GM23248 (cell line): ENCODE measurements at places on chromosomes 11 and 22.

DNA sequence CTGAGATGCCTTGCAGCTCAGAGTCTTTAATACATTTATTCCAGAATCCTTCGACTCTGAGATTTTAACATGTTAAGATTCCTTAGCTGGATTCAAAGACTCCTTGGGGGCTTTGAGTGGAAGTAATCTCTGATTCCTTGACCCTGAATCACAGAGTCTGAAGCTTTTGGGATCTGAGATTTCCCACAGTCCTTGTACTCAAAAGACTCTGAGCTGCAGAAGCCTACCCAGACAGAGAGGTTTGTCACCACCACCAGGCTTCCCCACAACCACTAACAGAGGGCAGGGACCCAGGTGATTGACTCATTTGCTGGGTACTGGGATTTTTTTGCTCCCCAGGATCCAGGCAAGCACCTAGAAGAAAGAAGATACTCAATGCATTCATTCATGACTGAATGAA, 1.4 kb upstream of the SERPINH1 start:
- H3K27ac ChIP-seq: peak overlapping the region; percentile 98
- H3K36me3 ChIP-seq: no peaks in the 10 kb centered on the region
- no peak overlapping the region for H3K4me3 ChIP-seq
- no peaks in the 10 kb centered on the region for H3K27me3 ChIP-seq
- DNase-seq: peak; percentile 84
- peaks cover 59% of the 10 kb centered on the region for H3K4me1 ChIP-seq

- no peaks in the 10 kb centered on the region for H3K4me1 ChIP-seq
- H3K27ac ChIP-seq: no peak overlapping the region
- DNase-seq: no peak
- H3K36me3 ChIP-seq: no peaks in the 10 kb centered on the region
- H3K27me3 ChIP-seq: no peaks in the 10 kb centered on the region
Observed at GRCh38 chr11:99418927-99419720, 398.4 kb downstream of the CNTN5 start.

DNA sequence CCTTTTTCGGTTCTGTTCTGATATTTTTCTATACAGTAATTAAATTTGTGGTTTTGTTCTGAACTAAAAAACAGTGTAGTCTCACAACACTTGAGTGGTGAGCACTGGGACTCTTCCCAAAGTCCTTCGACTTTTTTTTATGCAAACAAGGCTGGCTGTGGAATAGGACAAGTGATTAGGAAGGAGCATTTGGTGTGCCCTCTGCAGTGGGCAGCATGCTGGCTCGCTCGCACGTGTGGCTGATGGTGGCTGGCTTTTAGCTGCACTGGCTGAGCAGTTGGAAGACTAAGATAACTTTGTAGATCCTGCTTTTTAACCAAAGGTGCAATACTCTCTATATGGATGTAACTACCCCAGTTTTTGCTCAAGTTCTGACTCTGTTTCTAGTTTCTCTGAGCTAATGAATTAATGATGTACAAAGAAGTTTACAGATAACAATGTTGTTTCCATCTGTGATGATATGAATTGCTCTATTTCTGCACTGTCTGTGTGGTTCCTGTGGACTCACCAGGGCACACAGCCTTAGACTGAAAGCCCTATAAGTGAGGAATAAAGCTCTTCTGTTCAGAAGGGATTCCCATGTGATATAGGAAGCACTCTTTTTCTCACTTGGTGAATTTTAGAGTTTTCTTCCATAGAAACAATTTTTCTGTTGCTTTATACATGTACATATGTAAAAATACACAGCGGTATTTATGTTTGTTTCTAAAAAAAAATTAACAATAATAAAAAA, 143.1 kb upstream of the RASSF10 start:
- DNase-seq: no peak
- peaks cover 32% of the 10 kb centered on the region for H3K4me1 ChIP-seq
- H3K36me3 ChIP-seq: peaks cover 13% of the 10 kb centered on the region; the same call in 1 of the 2 replicates
- H3K4me3 ChIP-seq: no peak overlapping the region

GRCh38 chr11:35151683-35152280, 12.8 kb downstream of the CD44 start:
- no peak overlapping the region for H3K4me3 ChIP-seq
- peak overlapping the region; percentile 73 for H3K27ac ChIP-seq
- DNase-seq: peak; percentile 43
- H3K4me1 ChIP-seq: peaks cover 71% of the 10 kb centered on the region
- no peaks in the 10 kb centered on the region for H3K27me3 ChIP-seq

DNA sequence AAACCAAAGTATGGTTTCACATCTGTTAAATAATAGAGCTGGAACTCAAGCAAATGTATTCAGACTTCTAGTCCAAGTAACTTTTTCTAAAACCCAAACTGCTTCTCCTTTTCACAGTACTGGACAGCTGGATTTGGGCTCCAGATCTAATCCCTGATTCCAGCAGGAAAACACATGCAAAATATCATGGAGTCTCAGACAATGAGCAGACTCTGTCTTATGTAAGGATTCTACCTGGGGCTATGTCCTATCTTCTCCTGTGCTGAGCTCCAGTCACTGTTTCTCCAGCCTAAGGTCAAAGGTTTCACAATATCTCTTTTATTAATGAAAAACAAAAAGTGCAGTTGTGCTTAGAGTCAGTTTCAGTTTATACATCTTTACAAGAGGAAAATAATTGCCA, 83.2 kb upstream of the EED start:
- no peak for DNase-seq
- H3K27me3 ChIP-seq: no peaks in the 10 kb centered on the region
- peaks cover 34% of the 10 kb centered on the region for H3K4me1 ChIP-seq
- no peak overlapping the region for H3K4me3 ChIP-seq
- H3K27ac ChIP-seq: peak overlapping the region; percentile 84

DNA sequence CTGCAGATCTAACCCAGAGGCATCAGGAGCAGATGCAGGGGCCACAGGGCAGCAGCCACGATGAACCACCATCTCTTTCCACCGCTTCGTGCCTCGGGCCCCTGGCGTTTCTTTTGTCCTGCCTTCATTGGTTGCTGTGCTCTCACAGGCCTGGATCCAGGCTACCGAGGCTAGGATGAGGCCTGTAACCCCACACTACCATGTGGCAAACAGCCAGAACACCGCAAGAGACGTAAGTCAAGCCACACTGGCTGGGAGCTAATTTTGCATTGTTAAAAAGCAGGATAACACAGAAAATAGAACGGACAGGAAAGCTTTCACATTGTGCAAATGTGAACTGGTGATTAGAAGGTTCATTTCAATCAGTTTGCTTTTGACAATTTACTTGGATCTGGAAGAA, 15.7 kb upstream of the ARFGAP3 start:
- no peak overlapping the region for H3K27ac ChIP-seq
- H3K4me1 ChIP-seq: no peaks in the 10 kb centered on the region
- no peak overlapping the region for H3K4me3 ChIP-seq
- no peak for DNase-seq
- peaks cover 6% of the 10 kb centered on the region; the same call in 1 of the 2 replicates for H3K36me3 ChIP-seq

- H3K4me1 ChIP-seq: no peaks in the 10 kb centered on the region
- DNase-seq: no peak
- no peaks in the 10 kb centered on the region for H3K36me3 ChIP-seq
- H3K27ac ChIP-seq: no peak overlapping the region
- H3K4me3 ChIP-seq: no peak overlapping the region
- H3K27me3 ChIP-seq: peaks cover 11% of the 10 kb centered on the region; the same call in 1 of the 2 replicates
Observed at GRCh38 chr22:23548501-23549197, 31.4 kb downstream of the IGLL1 start.

DNA sequence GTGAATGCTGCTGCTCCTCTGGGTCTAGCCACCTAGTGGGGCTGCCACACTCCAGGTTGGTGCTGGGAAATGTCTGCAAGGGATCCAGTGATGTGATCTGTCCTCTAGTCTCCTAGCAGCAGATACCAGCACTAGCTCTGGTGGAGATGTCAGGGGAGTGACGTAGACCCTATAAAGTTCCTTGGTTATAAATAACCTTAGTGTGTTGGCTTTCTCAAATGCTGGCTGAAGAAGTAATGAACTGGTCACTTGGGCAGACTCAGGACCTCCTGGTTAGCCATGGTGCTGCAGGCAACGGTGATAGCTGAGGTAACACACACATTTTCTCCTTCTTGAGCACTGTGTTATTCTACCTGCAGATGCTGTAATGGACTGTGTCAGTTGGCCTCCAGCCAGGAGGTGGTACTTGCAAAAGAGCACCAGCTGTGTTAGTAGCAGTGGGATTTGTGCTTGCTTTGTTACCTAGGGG, 35.5 kb downstream of the BBOX1 start:
- H3K27me3 ChIP-seq: no peaks in the 10 kb centered on the region
- DNase-seq: no peak
- peaks cover 11% of the 10 kb centered on the region for H3K4me1 ChIP-seq
- H3K27ac ChIP-seq: no peak overlapping the region
- no peak overlapping the region for H3K4me3 ChIP-seq

DNA sequence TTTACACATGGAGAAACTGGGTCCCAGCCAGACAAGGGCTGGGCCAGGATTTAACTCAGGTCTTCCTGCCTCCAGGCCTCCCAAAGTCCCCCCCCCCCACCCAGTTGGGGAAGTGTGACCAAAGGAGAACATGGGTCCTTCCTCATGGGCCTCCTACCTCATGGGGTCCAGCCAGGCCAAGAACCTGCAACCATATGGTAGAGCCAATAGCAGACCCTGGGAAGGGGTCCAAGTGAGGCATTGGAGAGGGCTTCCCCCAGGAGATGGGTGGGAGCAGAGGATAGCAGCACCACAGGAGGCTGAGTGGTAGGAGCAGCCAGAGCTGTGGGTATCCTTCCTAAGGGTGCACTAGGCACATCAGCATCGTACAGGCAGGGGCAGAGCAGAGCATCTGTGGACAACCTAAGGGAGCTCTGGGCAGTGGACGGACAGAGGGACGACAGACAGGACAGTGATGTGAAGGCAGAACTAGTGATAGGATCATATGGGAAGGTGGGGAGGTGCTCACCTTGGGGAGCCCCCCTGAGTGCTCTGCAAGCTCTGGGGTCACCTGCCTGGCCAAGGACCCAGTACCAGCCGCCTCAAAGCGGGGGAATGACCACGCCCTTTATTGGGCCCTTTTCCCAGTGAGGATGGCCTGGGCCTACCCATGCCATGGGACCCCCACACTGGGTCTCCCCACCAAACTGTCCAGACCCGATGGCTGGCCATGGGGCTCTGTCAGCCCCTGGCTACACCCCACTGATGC, 4.5 kb downstream of the ARVCF start:
- no peak overlapping the region for H3K4me3 ChIP-seq
- no peaks in the 10 kb centered on the region for H3K36me3 ChIP-seq
- H3K4me1 ChIP-seq: no peaks in the 10 kb centered on the region
- no peak for DNase-seq
- no peaks in the 10 kb centered on the region; the same call in 1 of the 2 replicates for H3K27me3 ChIP-seq

GRCh38 chr11:14308897-14309387, 50.0 kb downstream of the RRAS2 start:
- no peak overlapping the region for H3K4me3 ChIP-seq
- peaks cover 70% of the 10 kb centered on the region for H3K4me1 ChIP-seq
- H3K27me3 ChIP-seq: no peaks in the 10 kb centered on the region
- H3K27ac ChIP-seq: no peak overlapping the region; the same call in 1 of the 2 replicates
- H3K36me3 ChIP-seq: no peaks in the 10 kb centered on the region

GRCh38 chr22:35661464-35661863, 13.2 kb downstream of the APOL6 start:
- H3K27me3 ChIP-seq: no peaks in the 10 kb centered on the region
- peaks cover 16% of the 10 kb centered on the region for H3K4me1 ChIP-seq

DNA sequence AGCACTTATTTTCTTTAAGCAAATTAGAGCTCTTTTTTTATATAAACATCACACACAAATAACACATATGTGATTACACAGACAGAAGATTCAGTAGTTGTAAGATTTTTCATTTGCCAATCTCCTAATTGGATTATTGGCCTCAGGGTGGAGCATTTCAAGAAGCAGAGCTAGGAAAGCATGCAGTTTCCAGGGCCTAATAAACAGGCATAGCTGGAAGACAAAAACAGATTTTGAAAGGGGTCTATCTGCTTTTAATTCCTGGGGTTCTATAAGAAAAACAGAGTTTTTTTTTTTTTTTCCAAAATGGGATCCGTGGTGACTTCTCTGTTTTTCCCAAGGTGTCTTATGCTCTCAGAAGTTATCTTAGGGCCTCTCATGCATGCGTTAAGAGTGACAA, 7.6 kb upstream of the FOLR3 start:
- no peaks in the 10 kb centered on the region for H3K4me1 ChIP-seq
- no peak for DNase-seq
- H3K36me3 ChIP-seq: no peaks in the 10 kb centered on the region
- no peaks in the 10 kb centered on the region for H3K27me3 ChIP-seq

DNA sequence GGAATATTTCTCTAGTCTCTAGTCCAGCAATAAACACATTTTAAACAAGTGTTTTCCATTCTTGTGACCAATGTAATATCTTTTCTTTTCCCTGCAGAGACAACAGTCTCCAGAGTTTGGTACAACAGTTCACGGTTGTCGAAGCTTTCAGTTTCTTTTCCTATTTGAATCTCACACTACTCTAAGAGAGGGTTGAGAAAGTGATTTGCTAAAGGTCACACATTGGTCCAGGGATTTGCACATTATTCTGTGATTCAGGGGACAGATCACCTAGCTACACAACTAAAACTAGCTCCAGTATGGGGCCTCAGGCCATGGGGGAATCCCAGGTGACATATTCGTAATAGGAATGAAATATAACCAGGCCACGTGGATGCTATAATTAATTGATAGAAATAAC, 132.5 kb downstream of the HIPK3 start:
- H3K27me3 ChIP-seq: no peaks in the 10 kb centered on the region
- no peak overlapping the region for H3K27ac ChIP-seq
- H3K4me1 ChIP-seq: no peaks in the 10 kb centered on the region
- H3K36me3 ChIP-seq: 0 out of 2 replicates have a peak, but pooled peaks cover 13% of the 10 kb centered on the region

DNA sequence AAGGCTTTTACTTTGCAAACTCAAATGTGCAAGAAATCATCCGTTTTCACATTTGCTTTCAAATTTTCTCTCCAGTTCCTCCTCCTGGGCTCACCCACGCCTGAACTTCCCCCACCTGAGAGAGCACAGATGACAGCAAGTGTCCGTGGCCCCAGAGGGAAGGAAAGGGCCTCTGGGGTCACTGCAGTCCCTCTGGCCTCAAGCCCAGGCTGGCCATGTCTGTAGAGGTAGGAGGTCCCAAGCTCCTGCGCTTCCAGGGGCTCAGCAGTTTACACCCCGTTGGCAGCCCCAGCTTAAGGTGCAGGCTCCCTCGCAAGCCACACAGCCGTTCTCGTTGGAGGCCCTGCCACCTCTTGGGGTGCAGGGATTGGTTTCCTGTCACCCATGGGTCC, 40.5 kb upstream of the PRDM11 start:
- no peak for DNase-seq
- H3K27ac ChIP-seq: no peak overlapping the region
- peaks cover 13% of the 10 kb centered on the region for H3K4me1 ChIP-seq
- H3K27me3 ChIP-seq: 0 out of 2 replicates have a peak, but pooled peaks cover 3% of the 10 kb centered on the region

- no peaks in the 10 kb centered on the region for H3K36me3 ChIP-seq
- H3K27me3 ChIP-seq: no peaks in the 10 kb centered on the region
- no peak overlapping the region for H3K27ac ChIP-seq
- no peak overlapping the region for H3K4me3 ChIP-seq
- DNase-seq: peak; percentile 41
Observed at GRCh38 chr11:64086258-64087123, 50.8 kb downstream of the FLRT1 start.

GRCh38 chr11:37141707-37142106, 543.7 kb upstream of the RAG2 start:
- H3K4me1 ChIP-seq: no peaks in the 10 kb centered on the region
- H3K36me3 ChIP-seq: no peaks in the 10 kb centered on the region
- DNase-seq: no peak

- H3K27me3 ChIP-seq: no peaks in the 10 kb centered on the region
- peaks cover 10% of the 10 kb centered on the region; the same call in 1 of the 2 replicates for H3K4me1 ChIP-seq
- no peak overlapping the region for H3K4me3 ChIP-seq
- no peaks in the 10 kb centered on the region for H3K36me3 ChIP-seq
- DNase-seq: no peak
- no peak overlapping the region for H3K27ac ChIP-seq
Observed at GRCh38 chr11:110778343-110778742, 66.1 kb upstream of the ARHGAP20 start.
